ENCODE measurements at places on chromosomes 11 and 22.

- peak; percentile 43 for DNase-seq
Observed at GRCh38 chr11:119206511-119207414, 624 bp downstream of the CBL start.

DNA sequence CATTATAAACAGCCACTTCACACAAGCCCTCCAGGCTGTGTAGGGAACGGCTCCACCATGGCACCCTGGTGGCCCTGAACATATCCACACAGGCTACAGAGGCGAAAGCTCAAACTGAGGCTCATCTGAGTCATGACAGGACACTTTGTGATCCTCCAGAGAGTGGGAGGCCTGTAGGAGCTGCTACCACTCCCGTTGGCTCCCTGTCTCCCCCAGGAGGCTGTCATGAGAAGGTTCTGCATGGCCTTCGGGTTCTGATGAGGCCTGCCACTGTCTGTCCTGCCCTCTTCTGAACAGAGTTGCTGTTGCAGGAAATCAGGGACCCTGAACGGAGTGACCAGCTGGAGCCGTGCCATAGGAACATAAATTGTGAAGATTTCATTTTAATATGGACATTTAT is 23.8 kb upstream of the ALDH3B2 start:
- DNase-seq: no peak

- DNase-seq: no peak
Observed at GRCh38 chr11:68997124-68997994, 15.7 kb downstream of the MRGPRF start.

DNA sequence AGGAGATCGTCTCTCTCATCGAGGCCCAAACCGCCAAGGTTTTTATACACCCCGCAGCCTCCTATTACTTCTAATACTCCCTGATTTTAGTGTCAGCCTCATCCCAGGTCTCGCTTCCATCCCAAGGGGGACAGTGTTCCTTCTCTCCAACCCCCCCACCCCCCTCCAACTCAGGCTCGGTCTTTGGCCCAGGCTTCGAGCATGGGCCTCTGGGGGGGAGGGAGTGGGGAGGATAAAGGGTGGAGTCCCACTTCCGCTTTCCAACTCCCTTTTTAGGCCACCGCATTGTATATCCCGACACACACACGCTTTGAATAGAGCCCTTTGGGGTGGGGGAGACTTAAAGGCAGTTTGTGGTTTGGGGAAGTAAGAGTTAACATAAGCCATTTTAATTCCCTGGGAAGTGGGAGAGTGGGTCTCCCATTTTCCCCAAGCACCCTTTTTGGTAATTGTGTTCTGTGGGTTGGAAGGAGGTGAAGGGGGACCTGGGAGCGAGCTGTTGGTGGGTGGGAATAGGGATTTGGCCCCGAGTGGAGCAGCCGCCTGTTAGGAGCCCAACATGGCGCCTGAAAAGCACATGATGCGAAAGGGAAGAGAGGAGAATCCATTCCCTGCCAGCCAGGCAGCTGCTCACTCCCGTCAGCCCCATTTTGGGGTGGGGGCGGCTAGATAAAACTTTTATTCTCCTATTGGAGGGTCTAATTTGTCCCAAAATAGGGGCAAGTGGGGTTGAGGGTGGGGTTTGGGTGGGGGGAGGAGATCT is 844 bp downstream of the PCF11 start:
- no peak for DNase-seq

GRCh38 chr11:76155500-76156227 is 50.6 kb downstream of the WNT11 start:
- peak; percentile 64 for DNase-seq

- DNase-seq: no peak
Observed at GRCh38 chr11:89502301-89502700, 11.1 kb upstream of the NOX4 start.

DNA sequence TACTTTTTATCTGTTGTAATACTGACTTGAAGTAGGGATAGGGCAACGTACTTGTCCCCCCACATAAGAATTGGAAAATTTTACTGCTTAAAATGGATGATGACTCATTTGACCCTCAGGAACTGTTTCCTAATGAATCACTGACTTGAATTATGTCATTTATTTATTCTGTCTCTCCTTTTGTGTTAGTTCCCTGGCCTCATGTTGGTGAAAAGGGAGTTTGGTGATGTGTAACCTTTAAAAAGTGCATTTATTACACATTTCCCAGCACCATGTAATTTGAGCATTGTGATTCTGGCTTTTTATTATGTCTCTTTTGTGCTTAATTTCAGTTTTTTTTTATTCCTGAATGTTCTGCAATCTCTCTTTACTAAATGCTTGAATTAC is 20.3 kb upstream of the PGM2L1 start:
- DNase-seq: peak; percentile 87

GRCh38 chr22:31637447-31637890 is 24.5 kb downstream of the PISD start:
- no peak for DNase-seq

DNA sequence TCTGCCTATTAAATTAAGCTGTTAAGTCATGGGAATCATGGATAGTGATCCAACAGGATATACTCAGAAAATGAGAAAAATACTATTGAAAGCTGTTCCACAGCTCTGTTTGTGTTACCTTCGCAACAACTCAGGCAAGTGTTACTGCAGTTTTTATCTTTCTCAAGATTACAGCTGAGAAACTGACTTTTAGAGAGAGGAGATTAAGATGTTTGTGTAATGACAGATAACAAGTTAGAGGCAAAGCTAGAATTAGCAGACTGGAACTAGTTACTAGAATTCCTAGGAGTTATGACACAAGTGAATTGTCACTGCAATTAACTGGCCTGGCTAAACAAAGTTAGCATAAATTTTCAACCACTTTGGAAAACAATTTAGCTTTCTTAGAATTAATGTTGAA is 1.6 kb downstream of the SLN start:
- no peak for DNase-seq

DNA sequence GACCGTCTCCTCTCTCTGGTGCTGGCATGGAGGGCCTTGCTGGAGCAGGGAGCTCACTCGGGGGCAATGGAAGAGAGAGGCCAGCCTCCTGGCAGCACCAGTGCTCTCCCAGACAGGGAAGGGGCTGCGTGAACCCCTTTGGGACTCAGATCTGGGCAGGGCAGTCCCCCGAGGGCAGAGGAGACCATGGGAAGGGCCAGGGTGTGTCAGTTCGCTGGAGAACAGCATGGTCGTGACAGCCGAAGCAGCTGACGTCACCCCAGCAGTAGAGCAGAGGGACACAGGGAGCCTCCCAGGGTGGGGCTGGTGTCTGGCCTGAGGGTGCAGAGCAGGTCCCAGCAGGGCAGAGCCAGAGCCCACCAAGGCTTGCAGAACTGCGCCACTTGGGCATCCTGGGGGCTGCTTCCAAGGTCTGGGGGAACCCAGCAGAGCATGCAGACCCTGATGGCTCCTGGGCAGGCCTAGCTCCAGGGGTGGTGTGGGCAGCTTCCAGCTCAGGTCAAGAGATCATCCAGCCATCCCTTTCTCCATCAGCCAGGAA is 71.0 kb upstream of the KCNQ1OT1 start:
- no peak for DNase-seq

- no peak for DNase-seq
Observed at GRCh38 chr11:65817312-65817834, 16.4 kb upstream of the SNX32 start.

DNA sequence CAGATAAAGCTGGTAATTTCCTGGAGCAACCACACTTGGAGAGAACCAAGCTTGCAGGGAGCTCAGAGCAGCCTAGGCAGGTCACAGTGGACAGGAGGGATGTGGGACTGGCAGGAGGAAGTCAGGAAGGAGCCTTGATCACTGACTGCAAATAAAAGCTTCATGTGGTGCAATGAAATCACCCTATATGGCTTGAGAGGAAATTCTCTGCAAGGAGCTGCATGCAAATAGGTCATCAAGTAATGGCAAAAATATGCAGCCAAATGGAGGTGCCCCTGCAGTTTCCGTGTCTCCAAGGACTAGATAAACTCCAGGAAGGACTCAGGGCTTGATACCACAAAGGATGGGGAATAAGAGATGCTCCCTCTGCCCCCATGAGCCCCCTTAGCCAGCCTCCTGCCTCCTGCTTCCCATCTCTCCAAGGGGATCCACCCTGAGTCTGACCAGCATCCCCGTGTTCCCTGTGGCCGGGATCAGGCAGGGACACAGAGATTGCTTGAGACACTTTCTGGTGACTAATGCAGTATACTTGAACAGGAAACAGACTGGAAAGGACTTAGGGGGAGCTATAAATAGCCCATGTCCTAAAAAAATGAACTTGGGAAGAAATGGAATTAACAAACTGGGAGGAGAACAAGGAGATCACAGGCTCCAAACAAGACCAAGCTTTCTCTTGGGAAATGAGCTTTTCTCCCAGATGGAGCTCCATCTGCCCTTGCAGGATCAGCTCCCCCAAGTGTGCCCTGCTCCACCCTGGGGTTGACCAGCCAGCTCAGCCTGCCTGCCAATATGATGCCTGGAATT is 23.9 kb upstream of the MICAL2 start:
- no peak for DNase-seq

DNA sequence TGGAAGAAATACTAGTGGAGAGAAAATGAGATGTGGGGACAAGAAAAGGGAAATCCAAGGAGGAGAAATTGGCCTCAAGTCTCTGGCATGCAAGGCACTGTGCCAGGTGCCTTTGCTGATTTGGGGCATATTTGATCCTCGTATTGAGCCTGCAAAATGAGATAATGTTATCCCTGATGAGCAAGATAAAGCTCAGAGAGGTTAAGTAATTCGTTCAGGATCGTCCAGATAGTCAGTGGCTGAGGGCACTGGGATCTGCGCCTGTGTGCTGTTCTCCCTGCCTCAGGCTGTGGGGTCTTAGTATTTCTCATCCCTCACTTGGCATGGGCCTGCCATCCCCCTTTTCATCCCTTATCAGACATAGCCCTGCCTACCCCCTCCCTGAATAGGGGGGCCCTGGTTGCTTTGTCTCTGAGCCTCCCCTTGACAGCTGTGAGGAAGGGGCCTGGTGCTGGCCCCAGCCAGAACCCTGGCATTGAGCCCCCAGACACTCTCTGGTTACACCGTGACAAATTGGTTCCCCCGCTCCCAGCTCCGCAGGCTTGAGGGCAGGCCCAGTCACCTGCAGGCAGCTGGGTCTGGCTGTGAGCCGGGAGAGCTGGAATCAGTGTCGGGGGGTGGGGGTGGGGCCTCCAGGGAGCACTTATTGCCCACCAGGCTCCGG is 85.7 kb downstream of the NECTIN1 start:
- DNase-seq: no peak

DNA sequence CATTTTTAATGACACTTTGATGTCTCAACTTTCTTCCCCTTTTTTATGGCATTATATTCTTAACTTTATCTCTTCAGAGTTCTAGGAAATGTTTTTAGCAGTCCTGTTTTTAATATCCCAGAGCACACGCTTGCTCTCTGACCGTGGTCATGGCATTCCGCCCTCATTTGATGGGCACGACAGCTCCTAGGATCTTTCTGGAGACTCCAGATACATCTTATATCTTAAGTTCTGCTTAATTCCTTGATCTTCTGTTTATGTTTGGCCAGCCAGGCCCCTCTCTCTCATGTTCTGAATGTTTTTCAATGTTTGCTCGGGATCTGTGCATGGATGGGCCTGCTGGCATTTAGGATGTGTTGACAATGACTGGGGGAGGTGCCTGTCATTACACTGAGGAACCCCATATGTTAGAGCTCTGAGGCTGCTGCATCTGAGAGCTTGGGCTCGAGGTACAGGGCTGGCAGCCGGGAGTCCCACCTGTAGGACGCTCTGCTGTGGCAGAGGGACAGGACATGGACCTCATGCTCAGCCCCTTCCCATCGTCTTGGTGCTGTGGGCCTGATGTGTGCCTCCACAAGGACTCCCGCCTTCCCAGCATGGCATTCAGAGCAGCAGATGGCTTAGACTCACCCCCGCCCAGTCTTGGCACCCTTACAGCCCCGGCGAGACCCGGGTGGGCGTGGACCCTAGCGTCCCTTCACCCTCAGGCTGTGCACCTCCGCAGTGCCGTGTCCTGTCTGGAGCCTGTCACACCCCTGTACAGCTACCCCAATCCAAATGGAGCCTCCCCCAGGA is 75.0 kb downstream of the CDKN1C start:
- no peak for DNase-seq

DNA sequence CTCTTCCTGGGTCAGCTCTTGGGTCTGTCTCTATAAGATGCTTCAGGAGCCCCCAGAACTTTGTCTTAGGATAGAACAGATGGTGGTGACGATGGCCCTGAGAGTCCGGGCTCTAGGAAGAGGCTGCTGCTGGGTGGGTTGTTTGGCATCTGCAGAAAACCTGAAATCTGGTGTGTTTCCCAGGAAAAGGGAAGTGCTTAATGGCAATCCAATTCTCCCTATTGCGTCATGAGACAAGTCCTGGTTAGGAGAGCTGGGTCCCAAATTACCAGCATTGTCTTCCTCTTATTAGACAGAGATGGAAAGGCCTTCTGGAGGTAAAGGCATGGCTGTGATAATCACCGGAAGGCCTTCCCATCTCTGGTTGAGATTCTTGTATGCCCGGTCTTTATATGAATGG is 48.9 kb upstream of the GRAMD1B start:
- DNase-seq: no peak

DNA sequence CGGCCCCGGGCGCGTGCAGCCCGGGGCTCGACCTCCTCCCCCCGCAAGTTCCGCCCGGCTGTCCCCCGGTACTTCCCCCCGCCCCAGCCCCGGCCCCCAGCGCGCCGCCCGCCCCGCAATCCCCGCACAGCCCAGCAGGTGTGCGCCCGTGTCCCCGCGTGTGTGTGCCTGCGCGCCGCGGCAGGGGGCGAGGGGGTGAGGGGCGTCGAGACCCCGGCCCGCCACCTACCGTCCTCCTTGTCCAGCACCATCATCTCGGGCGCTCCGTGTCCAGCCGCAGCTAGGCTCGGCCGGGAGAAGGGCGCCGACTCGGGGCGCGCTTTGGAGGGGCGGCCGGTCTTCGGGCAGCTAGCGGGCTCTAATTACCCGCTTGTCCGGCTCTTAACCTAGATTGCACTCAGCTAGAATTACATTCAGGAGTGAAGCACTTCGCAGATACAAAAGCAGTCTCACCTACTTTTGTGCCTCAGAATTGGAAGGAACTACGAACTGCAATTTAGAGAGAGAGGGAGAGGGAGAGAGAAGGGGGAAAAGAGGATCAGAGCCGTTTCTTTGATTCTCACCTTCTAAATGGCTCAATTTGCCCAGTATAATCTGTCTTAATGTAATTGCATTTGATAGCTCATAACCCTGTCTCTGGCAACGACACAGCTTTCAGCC is 439 bp downstream of the LMO1 start:
- DNase-seq: no peak

DNA sequence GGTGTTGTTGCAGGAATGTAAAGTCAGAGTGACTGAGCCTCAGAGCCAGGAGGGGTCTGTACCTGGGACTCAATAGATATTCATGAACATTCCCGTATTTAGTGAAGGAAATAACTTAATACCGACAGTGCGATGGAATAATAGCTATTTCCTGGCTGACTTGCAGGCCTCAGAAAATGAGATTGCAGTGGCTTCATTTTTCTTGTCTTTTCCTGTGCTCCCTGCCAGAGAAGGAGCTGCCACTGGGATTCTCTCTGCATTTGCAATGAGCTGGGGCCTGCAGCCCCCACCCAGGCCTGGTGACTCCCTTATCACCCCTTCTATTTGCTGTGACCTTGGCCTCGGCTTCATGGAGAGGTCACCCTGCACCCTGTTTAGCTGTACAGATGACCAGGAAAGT is 173.4 kb downstream of the MIAT start:
- peak; percentile 28 for DNase-seq
